ENCODE measurements at places on chromosomes 16 and 17. TPM values are rescaled to one million over a fixed set of nuclear protein-coding genes. Genes with fewer than 3 reads are reported as not detected.
A peak's percentile ranks its signal among the peaks of the same experiment; 100 is the strongest.

DNA sequence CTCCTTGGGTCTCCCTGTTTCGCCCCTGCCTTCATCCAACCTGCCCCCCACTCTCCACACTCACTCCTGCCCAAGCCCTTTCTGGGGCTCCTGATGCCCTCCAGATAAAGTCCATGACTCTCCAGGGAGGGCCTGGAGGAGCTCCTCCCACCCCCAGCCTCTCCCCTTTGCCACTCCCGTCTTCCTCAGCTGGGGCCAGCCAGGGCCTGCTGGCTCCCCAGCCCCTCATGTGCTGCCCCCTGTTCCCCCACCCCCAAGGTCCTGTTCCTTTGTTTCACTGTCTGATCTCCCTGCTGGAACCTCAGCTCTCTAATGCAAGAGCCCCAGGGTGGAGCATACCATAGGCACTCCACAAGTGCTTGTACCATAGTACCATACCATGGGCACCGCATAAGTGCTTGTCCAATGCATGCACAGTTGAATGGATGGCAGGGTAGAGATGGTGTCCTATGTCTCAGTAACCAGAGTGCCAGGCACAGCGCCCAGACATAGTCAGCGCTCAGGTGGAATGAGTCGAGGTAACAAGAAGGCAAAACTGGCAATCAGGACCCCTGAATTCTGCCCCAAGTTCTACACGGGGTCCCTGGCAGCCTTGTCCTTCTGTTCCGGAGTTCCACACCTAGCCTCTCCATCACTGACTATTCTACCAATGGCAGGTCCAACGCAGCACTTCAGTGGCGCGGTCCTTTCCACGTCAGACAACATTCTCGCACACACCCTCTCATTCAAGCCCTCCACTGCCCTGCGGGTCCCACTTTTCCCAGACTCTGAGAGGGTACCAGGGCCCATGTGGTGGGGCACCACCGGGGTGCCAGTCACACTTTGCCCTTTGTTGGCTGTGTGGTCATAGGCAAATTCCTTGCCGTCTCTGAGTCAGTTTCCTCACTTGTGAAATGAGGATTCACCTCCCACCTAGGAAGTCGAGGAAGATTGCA lies 1.4 kb downstream of the PLCD3 start:
- no peaks in the 10 kb centered on the region for H3K27me3 ChIP-seq
- peak overlapping the region; percentile 73 for H3K4me3 ChIP-seq
- H3K4me1 ChIP-seq, result peaks cover 42% of the 10 kb centered on the region
- no peak overlapping the region for H3K27ac ChIP-seq
- no peak for DNase-seq

DNA sequence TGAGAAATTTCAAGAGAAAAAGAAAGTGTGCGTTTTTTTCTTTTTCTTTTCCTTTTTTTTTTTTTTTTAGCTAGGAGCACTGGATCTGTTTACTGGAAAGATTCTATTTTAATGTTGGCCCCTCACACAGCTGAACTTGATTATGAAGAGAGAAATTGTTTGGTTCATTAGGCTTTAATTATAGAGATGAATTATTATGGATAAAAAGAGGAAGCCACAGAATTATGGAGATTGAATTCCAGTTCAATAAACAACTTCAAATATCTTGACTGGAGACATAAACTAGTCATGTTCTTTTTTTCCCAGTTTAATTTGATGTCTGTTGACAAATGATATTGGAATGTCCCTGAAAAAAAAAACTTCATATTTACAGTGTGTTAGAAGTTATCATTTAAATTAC lies 152.0 kb upstream of the HS3ST3A1 start:
- no peaks in the 10 kb centered on the region for H3K36me3 ChIP-seq
- DNase-seq, result no peak
- H3K4me3 ChIP-seq, result no peak overlapping the region
- no peaks in the 10 kb centered on the region for H3K4me1 ChIP-seq
- no peak overlapping the region for H3K27ac ChIP-seq

DNA sequence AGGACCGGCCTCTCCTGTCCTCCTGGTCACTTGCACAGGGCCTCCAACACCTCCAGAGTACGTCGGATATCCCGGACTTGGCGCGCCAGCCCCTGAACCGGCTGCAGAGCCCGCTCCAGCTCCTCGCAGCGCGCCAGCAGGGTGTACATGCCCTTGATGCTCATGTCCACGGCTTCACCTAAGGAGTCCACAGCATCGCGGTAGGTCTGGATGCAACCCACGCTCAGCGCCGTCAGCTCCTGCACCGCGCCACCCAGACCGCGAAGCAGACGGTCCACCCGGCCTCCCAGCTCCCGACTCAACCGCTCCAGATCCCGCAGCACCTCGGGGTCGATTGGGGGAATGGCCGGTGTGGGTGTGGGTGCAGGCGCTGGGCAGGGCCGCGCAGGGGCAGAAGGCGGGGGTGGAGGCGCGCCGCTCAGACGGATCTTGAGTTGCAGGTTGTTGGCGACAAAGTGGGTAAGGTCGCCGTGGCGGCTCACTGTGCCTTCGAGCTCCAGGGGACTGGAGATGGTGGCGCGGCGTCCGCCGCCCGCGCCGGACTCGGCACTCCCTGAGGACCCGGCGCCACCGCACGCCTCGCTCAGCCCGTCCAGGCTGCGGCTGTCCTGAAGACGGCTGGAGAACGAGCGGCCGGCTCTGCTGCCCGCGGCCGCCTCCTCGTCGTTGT lies 804 bp downstream of the BORCS6 start:
- H3K4me1 ChIP-seq, result peaks cover 33% of the 10 kb centered on the region
- H3K4me3 ChIP-seq, result peak overlapping the region; percentile 70
- H3K27me3 ChIP-seq, result no peaks in the 10 kb centered on the region

- H3K27ac ChIP-seq, result no peak overlapping the region
- DNase-seq, result no peak
- no peaks in the 10 kb centered on the region for H3K27me3 ChIP-seq
- no peaks in the 10 kb centered on the region for H3K4me1 ChIP-seq
- peaks cover 7% of the 10 kb centered on the region for H3K36me3 ChIP-seq
These were observed 11.8 kb downstream of the PRSS27 start for GRCh38 chr16:2708290-2708639.

DNA sequence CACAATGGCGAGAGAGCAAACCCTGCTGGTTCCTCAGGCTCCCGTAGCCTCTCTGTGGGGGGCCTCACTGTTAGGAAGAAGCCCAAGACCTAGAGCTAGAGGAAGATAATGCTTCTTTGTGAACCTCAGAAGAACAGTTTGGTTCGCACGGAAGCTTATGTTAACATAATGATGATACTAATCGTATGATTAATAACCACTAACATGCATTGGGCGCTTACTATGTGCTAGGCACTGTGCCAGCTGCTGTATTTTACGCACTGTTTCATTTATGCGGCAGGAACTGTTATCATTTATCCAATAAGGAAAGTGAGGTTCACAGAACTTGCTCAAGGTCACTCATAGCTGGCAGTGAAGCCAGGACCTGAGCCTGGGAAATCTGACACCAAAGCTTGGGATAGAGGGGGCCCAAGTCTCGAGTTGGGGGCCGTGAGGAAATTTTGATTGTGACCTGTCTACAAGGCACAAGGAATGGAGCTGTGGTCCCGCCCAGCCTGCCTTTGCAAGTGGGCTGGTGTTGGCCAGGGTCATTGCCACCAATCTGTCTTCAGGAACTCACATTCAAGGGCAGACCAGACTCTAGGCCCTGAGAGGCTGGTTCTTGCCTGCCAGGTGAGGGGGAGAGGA lies 6.8 kb downstream of the PRCD start:
- H3K4me3 ChIP-seq, result no peak overlapping the region
- peaks cover 7% of the 10 kb centered on the region for H3K27me3 ChIP-seq
- H3K4me1 ChIP-seq, result peaks cover 40% of the 10 kb centered on the region
- peak; percentile 96 for DNase-seq
- peak overlapping the region; percentile 81 for H3K27ac ChIP-seq
- H3K36me3 ChIP-seq, result no peaks in the 10 kb centered on the region

DNA sequence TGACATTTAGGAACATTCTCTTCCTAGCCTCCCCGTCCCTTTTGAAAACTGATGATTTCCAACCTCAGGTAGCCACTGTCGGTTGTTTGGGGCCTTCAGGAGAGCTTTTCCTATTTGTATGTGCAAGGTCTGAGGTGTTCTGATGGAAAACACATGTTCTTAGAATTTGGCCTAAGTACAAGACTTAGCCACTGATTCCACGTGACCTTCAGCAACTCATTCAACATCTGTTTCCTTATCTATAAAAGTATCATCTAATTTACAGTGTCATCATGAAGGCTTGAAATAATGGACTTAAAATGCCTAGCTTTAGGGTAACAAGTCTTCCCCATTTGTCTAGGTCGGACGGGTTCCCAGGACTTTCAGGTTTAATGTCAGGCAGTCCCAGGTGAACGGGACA lies 259.3 kb downstream of the SOX9 start:
- H3K27me3 ChIP-seq, result no peaks in the 10 kb centered on the region
- no peak overlapping the region for H3K27ac ChIP-seq
- no peak for DNase-seq
- no peaks in the 10 kb centered on the region for H3K36me3 ChIP-seq

DNA sequence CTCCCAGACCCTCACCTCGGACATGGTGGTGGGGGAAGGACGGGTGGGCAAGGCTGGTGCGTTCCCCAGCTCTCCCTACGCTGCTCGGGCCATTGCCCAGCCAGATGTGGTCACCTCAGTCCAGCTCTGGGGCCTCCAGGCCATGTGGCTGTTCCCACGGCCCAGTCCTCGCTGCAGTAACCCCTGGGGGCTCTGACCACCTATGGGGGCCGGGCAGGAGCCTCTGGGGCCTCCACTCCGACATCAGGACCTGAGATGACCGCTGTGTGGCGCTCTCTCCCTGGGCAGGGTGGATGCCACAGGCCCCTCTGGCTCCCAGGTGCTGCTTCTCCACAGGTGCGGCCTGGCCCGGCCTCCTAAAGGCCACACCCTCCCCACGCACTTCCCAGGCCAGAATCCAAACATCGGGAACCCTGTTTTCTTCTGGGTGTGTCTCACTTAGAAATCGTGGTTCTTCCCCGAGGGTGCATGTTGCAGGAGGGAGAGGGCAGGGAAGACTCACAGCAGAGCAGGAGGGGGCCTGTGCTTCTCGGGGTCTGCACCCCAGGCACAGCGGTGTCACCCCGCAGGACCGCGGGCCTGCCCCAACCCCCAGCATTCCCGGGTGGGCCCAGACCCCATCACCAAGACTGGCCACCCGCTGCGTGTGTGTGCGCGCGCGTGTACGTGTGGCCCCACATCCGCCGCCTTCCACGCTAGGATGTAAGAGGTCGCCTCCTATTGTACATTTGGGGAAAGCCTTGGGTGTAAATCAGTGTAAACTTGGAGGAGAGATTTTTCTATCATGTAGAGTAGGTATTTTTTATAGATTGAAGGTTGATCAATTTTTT lies 5.9 kb upstream of the CAPN15 start:
- peaks cover 20% of the 10 kb centered on the region for H3K4me1 ChIP-seq
- H3K27ac ChIP-seq, result no peak overlapping the region
- DNase-seq, result no peak
- H3K27me3 ChIP-seq, result no peaks in the 10 kb centered on the region
- no peak overlapping the region for H3K4me3 ChIP-seq
- H3K36me3 ChIP-seq, result peaks cover 3% of the 10 kb centered on the region

GRCh38 chr16:588639-588888 lies 1.3 kb upstream of the RAB40C start:
- peak; percentile 67 for DNase-seq
- no peaks in the 10 kb centered on the region for H3K36me3 ChIP-seq
- peaks cover 15% of the 10 kb centered on the region for H3K4me1 ChIP-seq
- H3K27ac ChIP-seq, result peak overlapping the region; percentile 98
- H3K4me3 ChIP-seq, result peak overlapping the region; percentile 73
- H3K27me3 ChIP-seq, result no peaks in the 10 kb centered on the region

Gene KRTAP3-1
- total RNA-seq, result not detected

Gene IGSF6
- total RNA-seq, result not detected

Gene ITGB4
- total RNA-seq, result 6.6 TPM

Gene TPSG1
- total RNA-seq, result not detected
